T-helper 9 cell (primary cell): ENCODE measurements at places on chromosomes 7 and 10.

DNA sequence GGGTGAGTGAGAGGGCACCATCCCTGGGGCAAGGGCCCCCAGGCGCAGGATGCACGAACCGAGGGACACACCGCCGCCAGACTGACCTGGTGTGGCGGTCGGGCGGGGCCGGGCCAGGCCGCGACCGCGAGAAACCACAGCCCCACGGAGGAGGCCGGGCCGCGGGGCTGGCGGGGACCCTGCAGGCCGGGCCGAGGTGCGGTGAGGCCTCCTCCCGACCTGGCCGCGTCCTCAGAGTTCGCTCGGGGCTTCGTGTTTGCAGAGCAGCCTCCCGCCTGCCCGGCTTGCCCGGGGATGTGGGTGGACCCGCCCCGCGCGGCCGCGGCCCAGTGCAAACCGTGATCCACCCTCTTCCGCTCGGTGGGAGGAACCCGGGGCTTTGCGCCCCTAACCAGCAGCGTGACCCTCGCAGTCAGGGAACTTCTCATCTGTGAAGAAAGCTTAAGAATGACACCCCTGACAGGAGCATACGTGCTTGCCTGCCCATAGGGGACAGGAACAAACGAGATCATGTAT, 20.6 kb upstream of the HOXA13 start:
- no peak for DNase-seq

DNA sequence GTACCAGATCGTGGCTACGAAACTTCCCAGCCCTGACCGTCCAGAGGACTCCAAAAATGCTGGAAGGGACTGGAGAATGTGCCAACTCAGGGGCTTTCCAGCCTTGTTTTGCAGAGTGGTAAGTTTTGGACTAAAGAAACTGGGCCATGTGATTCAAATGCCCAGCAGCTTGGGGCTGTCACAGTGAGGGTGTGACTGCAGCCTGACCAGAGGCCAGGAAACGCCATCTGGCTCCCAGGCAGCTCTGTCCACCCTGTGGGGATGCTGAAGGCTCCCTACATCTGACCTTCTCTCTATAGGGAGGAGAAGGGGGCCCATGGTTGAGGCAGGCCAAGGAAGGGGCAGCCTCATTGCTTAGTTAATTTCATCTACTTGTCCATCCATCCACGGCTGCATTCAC, 61.6 kb upstream of the HMX3 start:
- DNase-seq: no peak

DNA sequence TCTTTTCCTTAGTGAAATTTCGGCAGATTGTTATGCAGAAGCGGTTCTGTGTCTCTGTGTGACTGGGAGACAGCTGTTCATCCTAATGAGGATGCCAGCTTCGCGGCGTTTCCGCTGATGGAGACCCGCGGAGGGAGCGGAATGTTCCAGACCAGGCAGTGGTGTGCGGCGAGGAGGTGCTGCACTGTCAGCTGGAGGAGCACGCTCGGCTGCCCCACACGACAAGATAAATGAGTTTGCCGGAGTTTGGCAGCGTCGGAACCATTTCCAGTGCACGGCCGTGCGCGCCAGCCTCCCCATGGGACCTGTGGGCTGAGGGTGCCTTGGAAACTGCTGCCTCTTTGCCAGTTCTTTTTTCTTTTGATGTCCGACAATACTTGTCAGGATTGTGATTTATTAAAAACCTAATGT, 64.6 kb downstream of the WDR37 start:
- DNase-seq: no peak

DNA sequence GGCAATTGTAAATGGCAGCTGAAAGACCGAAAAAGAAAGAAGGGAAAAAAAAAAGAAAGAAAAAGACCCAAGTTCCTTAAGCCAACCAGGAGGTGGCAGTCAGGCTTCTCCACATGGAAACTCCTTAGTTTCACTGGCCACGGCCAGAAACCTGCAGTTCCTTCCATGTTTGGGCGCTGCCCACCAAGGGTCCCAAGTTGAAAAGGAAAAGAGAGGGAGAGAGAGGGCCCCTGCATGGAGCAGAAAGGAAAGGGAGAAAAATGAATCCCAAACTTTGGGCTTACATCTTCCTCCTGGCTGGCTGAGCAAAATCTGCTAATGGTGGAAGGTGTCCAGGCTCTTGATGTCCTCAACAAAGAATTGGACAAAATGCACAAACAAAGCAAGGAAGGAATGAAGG, 31.8 kb upstream of the ABCA13 start:
- no peak for DNase-seq

GRCh38 chr7:47387506-47387905, 194.4 kb downstream of the TNS3 start:
- no peak for DNase-seq

DNA sequence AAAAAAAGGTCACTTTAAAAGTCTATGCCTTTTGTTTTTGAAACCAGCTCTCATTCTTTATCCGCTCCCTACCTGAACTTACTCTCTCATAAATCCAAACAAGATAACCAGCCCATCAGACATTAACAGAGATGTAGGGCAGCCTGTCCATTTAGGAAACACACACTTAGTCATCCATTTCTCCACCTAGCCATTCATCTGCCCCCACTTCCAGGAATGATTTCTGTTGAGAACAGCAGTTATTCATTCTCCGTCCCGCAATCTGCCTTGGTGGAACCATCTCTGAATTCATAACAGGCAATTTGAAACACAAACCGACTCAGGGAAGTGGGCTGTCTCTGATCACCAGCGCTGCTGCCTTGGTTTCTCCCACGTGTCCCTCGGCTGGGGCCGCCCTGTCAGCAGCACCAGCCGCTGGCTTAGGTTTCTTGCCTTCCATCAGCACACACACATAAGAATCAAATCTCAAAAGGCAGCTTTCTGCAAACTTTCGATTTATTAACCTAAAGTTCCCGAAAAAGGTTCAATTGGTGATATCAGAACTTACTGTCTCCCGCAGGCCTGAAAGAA, 528.2 kb upstream of the NRP1 start:
- no peak for DNase-seq

DNA sequence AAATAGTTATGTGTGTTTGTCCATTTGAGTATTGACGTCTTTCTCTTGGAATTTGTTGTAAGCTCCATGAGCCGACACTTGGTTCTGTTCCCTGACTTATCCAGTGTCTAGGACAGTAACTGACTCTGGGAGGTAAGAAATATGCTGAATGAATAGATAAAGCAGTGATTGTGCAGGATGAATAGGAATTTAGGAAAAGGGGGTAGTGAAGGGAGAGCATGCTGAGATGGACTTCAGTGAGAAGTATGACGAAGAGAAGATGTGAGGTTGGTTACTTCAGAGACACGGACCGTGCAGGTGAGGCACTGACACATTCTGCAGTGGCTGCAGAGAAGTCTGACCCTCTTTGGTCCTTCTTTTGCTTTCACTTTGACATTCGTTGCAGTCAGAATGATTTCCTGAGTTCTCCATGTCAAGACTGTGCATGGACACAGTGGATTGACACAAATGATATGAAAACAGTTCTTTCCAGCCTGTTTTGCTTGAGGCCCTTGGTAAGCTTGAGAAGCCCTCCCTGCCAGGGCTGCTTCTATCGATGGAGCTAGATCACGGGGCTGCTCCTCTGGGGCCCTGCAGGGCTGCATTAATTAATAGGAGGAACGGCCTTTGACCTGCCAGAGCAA, 261.5 kb upstream of the SORCS1 start:
- DNase-seq: no peak

GRCh38 chr7:144892761-144893160, 56.9 kb upstream of the TPK1 start:
- no peak for DNase-seq
